Activated CD4-positive, alpha-beta T cell treated with anti-CD3 and anti-CD28 coated beads, Interleukin-2, Interleukin-6, amounts not matched to agents 100 ng/mL and 50 ng/mL, durations not matched to agents 16 hours and 8 hours (primary cell): ENCODE measurements at places on chromosomes 6 and 20.

GRCh38 chr6:146957181-146958093 is 246.8 kb upstream of the STXBP5 start:
- no peak for DNase-seq

DNA sequence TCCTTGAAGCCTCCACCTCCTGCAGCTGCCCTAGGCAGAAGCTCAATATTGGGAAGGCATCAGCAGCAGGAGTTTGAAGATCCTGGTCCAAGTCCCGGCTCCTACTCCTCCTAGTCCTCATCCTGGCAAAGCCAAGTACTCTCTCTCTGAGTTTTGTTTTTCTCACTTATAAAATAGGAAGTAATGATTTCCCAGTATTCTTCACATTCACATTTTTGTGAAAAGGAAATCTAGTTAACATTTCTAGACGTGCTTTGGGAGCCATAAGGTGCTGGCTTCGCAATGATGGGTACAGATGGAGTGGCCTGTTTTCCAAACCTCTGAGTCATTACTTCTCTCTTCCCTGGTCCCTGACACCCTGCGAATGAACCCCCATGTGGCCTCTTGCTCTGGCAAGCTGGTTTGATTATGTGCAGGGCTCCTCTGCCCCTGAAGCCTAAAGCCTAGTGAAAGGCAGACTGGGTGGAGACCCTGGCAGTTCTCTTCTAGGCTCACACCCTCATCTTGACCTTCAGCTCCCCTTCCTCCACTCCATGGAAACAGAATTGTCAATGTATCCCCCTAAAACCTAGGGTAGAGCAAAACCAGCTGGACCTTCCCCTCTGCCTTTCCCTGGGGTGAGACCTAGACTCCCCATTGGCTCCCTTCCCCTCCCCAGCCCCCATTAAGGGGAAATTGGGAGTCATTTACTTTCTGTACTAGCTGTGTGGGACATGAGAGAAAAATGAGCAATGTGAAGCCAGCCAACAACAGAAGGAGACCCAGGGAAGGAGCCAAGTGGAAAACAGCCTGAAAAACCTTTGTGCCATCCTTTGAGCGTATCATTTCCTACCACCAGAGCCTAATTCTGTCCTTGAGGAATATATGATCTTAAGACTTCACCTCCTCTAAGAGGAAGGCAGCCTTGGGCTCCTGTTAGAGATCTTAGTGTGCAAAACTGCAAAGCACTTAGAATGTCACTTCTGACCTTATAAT is 158.4 kb downstream of the UST start:
- no peak for DNase-seq

DNA sequence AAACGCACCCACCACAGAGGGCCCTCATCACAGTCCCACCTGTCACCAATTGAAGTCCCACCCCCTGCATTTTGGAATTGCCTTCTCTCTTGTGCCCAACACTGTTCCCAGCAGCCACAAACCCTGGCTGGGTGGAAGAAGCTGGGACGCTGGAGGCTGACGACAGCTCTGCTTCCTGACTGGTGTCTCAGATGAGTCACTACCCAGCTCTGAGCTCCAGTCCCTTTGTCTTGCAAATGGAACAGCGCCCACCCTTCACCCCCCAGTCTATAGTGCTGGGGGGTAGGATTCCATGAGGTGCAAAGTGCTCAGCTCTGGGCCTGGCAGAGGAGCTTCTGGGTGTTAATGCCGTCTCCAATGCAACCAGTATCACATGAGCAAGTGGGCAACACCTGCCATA is 85.3 kb downstream of the DLGAP4 start:
- DNase-seq = no peak

DNA sequence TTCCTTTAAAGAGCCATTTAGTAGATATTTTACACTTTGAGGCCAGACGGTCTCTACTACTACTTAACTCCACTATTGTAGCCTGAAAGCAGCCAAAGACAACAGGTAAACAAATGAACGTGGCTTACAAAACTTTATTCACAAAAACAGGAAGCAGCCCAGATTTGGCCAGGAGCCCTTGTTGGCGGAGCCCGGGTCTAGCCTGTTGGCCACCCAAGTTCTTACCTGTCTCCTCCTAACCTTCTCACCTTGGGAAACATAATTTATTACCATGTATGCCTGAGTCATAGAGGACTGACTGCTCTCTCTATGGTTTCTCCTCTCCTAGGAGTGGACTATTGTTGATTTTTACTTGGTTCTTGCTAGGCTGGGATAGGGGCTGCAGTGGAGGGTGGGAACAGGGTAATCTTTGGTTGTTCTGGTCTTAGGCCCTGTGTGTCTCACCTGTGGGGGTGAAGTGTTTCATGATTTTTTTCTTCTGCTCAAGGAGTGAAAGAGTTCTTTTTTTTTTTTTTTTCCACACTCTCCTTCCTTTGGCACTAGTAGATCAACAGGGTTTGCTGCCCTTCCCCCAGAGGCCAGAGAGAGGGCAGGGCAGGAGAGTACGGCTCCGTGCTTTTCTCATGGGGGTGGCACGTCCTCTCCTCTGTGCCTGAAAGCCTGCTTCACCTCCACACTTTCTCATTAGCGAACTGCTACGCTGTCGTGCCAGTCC is 90.0 kb downstream of the RPP40 start:
- DNase-seq = no peak

DNA sequence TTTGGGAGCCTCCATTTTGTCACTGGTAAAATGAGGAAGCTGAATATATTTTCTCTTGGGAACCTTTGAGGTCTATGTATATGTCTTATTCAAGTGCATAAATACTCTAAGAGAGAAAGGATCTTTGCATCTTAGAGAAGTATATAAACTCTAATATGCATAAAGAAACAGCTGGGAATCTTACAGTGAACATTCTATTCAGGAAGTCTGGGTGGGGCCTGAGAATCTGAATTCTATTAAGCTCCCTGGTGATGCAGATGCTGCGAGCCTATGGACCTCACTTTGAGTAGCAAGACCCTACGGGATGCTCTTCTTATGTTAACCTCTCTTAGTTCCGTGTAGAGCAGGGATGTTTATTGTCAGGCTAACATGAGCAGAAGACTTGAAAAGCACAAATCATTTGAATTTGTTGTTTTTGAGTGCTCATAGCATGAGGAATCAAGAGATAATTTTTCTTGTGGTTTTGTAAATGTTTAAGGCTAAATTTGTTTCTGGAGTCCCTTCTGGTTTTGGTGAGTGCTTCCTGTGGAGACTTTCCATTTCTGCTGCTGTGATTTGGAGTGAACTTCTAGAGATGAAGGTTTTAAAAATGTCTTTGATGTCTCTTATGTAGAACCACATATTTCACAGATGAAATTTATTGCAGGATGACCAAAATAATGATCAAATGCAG is 281.2 kb upstream of the JAG1 start:
- no peak for DNase-seq

- peak; percentile 67 for DNase-seq
Measured at GRCh38 chr6:116536216-116536621, 9.3 kb downstream of the TRAPPC3L start.

DNA sequence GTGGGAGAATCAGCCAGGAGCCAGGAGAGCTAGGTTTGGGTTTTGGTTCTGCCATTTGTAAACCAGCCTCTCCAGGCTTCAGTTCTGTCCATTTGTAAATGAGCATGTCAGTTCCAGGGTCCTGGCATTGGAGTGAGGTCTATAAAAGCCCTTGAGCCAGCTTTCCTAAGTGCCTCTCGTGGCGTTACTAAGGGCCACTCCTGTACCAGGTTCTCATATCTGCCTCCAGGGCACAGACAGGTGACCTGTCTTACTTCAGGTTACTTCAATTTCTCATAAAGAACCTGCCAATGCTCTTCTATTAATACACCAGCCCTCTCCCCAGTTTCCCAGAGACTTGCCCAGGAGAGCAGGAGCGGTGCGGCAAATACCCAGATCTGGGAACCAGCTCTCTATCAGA is 101.9 kb downstream of the VEGFA start:
- no peak for DNase-seq
